ENCODE measurements at places on chromosomes 12 and 14.

DNA sequence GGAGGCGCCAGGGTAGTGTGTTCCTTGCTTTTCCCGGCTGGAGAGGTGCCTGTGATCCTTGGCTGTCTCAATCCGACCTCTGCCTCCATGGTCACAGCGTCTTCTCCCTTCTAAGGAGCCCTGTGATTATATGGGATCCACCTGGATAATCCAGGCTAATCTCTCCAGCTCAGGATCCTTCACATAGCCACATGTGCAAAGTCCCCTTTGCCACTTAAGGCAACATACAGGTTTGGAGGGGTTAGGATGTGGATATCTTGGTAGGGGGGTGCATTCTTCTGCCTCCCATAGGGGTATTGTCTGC, 1.2 kb upstream of the HVCN1 start:
- no peak for DNase-seq

DNA sequence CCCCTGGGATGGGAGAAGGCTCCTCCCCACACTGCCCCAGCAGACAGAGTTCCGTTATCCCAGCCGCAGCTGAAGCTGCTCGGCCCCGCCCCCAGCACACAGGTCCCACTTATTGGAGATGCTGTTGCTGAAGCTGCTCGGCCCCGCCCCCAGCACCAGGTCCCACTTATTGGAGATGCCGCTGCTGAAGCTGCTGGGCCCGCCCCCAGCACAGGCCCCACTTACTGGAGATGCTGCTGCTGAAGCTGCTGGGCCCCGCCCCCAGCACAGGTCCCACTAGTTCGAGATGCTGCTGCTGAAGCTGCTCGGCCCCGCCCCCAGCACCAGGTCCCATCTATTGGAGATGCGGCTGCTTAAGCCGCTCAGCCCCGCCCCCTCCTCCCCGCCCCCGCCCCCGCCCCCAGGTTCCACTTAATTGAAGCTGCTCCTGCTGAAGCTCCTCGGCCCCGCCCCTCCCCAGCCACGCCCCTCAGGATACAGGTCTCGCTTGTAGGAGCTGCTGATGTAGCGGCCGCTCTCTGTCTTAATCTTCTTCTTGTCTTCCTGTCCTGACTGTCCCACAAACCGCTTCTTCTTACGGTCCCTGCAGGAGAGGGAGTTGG, 12.0 kb downstream of the CFAP73 start:
- DNase-seq, result peak; percentile 94

GRCh38 chr12:130086248-130086647, 76.0 kb upstream of the FZD10 start:
- no peak for DNase-seq

- DNase-seq, result no peak
Observed at GRCh38 chr12:106193394-106194215, 54.2 kb downstream of the CKAP4 start.

DNA sequence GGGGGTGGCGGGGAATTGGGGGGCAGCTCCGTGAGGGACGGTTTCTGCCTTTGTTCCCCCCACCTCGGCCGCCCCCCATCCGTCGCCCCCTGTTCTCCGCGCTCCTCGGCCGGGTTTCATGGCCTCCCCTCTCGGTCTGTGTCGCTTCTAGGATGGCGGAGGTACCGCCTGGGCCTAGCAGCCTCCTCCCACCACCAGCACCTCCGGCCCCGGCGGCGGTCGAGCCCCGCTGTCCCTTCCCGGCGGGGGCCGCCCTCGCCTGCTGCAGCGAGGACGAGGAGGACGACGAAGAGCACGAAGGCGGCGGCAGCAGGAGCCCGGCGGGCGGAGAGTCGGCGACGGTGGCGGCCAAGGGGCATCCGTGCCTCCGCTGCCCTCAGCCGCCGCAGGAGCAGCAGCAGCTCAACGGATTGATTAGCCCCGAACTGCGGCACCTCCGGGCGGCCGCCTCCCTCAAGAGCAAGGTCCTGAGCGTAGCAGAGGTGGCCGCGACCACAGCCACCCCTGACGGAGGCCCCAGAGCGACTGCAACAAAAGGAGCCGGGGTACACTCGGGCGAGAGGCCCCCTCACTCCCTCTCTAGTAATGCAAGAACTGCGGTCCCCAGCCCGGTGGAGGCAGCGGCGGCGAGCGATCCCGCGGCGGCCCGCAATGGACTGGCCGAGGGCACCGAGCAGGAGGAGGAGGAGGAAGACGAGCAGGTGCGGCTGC, 575 bp downstream of the NAA30 start:
- DNase-seq, result peak; percentile 29

DNA sequence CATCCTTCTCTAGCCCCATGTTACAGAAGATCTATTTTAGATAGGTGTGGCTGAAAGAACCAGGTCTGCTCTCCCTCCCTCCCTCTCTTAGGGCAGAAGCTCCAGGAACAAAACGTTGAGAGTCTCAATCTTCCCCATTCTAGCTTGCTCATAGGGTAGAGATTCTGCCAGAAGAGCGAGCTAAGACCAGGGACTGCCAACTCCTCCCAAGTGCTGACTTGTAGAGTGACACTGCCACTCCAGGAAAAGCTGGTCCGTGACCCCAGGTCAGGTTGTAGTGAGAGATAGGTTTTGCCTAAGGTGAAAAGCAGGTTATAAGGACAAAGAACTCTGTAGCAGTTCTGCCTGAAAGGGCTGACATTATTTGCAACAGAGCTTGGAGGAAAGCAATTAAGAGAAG, 73.4 kb downstream of the INSM2 start:
- DNase-seq, result no peak

GRCh38 chr14:75995372-75996041, 9.9 kb downstream of the IFT43 start:
- DNase-seq, result no peak

- no peak for DNase-seq
Observed at GRCh38 chr14:52951681-52952554, 1.1 kb upstream of the FERMT2 start.

GRCh38 chr14:103746701-103747100, 31.1 kb downstream of the ZFYVE21 start:
- DNase-seq, result no peak

DNA sequence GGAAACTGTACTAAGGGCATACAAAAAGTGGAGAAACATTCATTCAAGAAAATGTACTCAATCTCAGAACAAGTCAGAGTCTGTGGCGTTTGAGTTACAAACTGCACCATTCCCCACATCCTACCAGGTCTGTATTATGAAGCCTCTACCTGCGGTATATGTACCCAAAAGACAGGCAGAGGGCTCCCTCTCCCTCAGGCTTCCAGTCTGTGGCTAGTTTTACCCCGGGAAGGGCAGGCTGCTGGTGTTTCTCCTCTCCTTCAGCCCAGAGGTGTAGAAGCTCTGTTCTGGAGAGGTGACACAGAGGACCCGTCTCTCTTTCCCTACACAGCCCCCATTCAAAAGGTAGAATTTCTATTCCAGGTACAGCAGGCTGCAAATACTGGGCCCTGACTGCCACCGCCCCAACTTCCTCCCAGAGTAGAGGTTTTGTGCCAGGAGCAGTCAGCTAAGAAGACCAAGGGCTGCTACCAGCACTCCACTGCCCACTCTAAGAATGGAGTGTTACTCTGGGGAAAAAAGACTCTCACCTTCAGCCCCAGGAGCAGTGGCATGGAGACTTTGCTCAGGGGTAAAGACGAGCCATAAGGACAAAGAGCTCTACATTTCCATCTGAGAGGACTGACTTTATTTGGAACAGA, 39.4 kb downstream of the PARP11 start:
- DNase-seq, result no peak
